ENCODE measurements at places on chromosomes 4 and X.

DNA sequence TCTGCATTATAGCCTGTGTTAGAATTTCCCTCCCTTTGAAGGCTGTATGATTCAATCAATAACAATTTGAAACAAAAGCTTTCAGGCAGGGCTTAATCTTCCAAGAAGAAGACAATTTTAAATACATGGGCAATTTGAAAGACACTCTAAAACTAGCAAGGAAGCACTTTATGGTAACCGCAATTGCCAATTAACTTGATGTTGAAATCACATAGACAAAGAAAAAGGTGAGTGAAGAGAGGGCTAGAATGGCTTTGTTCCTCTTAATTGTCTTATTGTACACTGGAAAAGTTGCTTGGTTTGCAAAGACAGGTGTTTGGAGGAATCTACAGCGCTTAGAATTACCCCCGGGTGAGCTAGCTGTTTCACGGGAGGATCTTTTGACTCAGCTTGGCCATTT is 74.4 kb upstream of the PRKX start:
- no peak for DNase-seq

GRCh38 chr4:7167706-7168105 is 24.6 kb upstream of the SORCS2 start:
- peak; percentile 26 for DNase-seq

- no peak for DNase-seq
Observed at GRCh38 chr4:122604146-122604545, 16.7 kb downstream of the IL21 start.

GRCh38 chr4:85187106-85187505 is 220.6 kb upstream of the WDFY3 start:
- DNase-seq = no peak

DNA sequence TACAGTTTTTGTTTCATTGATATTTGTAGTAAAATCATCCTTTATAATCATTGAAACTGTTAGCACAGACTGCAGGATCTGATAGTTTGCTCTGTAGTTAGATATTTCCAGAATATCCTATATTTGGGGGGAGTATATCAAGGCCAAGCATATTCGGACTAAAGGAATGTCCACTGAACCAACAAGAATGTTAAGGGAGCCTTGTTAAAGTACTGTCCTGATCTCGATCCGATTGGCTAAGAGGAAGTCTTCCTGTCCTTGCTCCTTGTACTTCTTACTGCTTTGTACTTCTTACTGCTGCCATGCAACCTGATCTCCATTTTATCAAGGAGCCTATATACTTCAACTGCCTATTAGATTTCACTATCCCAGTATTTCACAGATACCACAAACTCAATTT is 449.3 kb downstream of the RPA4 start:
- no peak for DNase-seq

GRCh38 chrX:134459683-134460004 is 321 bp upstream of the HPRT1 start:
- no peak for DNase-seq

DNA sequence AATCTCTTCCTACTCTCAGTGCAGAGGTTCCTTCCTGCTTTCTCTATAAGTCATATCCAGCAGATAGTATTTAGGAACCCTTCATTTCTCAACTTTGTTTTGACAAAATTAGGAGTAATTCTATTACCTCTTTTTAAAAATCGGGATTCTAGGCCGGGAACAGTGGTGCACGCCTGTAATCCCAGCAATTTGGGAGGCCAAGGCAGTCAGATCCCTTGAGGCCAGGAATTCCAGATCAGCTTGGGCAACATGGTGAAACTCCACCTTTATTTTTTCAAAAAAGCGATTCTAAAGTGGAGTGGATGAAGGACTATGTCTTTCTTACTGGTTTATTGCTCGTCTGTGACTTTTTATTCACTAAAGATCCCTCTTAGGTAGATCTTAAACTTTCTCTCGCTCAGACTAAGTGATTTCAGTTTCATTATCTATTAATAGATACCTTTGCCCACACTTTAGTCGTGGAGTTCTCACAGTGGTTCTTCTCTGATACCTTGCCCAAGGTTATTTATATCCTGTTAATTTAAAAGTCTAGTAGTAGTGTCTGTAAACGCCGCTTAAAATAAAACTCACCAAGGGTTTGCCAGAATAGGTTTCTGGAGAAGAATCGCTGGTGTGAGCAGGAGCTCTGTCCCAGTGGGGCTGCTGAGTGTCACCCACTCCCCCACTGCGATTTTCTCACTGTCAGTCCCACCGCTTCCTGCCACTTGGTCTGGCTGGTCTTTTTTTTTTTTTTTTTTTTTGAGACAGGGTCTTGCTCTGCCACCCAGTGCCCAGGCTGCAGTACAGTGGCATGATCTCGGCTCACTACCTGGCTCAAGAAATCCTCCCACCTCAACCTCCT is 27.0 kb upstream of the TMEM131L start:
- DNase-seq = no peak

DNA sequence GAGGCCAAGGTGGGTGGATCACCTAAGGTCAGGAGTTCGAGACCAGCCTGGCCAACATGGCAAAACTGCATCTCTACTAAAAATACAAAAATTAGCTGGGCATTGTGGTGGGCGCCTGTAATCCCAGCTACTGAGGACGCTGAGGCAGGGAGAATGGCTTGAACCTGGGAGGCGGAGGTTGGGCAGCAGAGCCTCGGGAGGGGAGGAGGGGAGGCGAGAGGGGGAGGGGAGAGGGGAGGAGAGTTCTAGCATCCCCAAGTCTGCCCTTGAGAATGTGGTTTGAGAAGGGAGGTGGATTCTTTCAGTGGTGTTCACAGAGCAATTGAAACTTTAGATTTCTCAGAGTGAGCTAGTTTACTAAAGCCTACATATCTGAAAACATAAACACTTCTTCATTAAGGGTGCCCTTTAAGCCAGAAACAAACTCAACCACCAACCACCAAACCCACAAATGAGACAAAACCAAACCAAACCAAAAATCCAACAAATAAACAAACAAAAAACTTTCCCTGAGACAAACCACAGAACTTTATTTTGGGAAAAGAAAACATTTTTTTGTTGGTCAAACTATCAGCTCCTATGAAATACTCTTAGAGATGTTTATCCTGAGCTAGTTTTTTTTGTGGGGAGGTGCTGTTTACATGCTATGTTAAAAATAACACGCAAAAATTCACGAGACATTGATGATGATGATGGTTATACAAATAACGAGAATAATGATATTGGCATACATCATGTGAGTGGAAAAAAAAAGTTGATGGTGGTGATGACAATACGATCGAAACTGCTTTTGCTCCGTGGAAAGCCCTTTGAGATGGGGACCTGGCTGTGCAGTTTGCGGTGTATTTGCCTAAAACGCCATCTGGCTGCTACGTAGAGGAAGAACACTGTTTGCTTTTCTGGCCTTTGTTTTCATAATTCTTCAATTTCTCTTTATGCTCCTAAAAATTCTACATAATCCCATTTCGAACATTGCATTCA is 98.2 kb upstream of the PRKX start:
- DNase-seq = no peak

GRCh38 chr4:68359508-68359907 is 9.6 kb upstream of the YTHDC1 start:
- DNase-seq = no peak

DNA sequence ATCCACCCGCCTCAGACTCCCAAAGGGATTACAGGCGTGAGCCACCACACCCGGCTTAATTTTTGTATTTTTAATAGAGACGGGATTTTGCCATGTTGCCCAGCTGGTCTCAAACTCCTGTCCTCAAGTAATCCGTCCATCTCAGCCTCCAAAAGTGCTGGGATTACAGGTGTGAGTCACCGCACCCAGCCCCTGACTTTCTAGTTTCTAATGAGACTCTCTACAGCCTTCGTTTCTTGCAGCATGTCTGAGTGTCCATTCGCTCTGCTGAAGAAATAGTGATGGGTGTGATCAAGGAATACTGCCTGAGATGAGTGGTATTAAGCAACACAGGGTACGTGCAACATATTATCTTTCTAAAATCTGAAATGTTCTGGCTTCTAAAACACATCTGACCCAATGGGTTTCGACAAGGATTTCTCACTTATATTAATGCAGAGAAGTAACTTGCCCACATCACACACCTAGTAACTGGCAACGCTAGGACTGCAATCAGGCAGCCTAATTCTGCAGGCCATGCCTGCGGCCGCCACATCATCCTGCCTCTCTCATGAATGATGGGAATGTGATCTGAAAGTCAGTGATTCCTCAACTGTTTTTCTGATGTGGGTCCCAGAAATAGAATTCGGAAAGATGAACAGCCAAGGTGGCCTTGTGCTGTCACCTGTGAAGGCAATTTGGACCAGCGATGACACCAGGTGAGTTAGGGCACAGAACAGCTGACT is 74.3 kb downstream of the RBM47 start:
- DNase-seq = no peak

- DNase-seq = no peak
Observed at GRCh38 chr4:151198748-151199147, 78.2 kb upstream of the PRSS48 start.

DNA sequence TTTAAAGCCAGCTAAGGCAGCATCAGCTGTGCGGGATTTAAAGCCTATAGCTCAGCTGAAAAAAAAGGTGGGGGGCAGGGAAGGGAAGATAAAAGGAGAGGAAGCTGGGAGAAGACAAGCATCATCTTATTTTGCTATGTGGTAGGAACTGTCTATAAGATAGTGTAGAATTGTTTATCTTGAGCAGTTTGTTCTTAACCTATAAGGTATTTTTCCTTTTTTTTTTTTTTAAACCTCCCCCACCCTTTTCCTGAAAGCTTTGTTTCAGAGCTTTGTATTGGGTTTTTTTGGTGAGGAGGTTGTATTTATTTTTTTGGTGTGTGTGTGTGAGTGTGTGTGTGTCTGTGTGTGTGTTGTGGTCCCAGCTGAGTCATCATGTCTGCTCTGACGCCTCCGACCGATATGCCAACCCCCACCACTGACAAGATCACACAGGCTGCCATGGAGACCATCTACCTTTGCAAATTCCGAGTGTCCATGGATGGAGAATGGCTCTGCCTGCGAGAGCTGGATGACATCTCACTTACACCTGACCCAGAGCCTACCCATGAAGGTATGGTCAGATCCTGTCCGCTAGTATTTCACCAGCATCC is 531 bp downstream of the RUFY3 start:
- no peak for DNase-seq

DNA sequence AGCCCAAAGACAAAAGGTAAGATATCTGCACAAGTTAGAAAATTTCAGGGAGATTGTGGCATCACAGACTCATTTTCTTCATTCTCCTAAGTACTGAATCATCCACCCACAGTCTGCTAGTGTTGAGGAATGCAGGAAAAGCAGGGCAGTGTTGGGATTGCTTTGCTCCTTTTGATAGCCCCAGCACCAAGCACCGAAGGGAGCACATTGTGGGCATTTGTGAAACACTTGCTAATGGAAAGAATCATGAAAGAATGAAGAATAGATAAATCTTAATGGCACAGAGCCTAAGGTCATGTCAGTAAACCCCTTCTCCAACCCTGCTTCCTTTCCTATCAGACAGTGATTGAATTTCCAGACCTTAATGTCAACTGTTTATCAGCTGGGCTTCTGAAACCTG is 103.1 kb upstream of the GPRIN3 start:
- no peak for DNase-seq

GRCh38 chrX:72023071-72023470 is 108.6 kb downstream of the RTL5 start:
- no peak for DNase-seq

- DNase-seq = no peak
Observed at GRCh38 chrX:39427492-39427891, 626.2 kb downstream of the MID1IP1 start.

- peak; percentile 74 for DNase-seq
Observed at GRCh38 chrX:103175944-103176753, 38.8 kb upstream of the BEX4 start.

- DNase-seq = no peak
Observed at GRCh38 chr4:77220828-77221613, 64.0 kb downstream of the CCNG2 start.

GRCh38 chrX:38311743-38312142 is 15.6 kb downstream of the RPGR start:
- DNase-seq = no peak

DNA sequence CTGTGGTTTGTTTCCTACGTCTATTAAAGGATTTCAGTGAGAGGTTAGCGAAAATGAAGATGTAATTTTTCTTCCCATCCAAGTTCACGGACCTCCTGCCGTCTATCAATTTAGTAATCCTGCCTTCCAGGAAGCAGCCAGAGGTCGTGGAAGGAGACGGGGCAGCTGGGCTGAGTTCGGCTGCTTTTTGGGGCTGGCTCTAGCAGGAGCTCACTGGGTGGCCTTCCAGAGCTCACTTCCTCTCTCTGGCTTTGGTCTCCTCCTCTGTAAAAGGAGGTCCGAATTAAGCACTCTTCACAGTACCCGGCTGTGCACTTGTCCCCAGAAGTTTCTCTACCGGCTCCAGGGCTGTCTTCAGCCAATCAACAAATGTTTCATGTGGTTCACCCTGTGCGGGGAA is 295.4 kb downstream of the BCOR start:
- no peak for DNase-seq

GRCh38 chr4:138852681-138853080 is 162.9 kb upstream of the NOCT start:
- DNase-seq = no peak

DNA sequence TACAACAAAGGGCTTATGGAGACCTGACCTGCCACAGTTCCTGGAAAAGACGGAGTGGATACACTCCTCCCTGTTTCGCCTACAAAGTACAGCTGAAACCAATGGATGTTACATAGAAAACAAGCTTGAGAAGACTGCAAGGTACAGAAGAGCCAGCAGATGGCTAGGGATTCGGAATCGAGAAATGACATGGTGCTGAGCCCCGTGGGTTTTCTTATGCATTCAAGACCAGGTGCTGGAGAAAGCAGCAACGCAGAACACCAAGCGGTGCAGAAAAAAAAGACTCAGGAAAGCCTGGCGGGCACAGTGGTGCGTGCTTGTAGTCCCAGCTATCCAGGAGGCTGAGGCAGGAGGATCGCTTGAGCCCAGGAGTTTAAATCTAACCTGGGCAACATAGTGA is 13.8 kb downstream of the TIMM17B start:
- no peak for DNase-seq

DNA sequence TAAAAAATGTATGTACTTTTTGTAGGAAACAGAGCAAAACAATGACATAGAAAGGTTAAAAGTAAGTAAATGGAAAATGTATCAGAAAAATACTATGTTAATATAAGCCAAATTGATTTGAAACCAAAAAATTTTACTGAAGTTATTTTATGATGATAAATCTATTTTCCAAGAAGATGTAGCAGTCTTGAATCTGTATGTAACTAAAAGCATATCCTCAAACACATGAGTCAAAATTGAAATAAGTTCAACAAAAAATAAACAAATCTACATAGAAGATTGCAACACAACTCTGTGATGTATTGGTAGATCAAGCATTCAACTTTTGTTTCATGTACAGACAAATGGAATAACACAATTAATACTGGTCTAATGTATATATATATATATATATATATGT is 450.0 kb downstream of the SPRY1 start:
- no peak for DNase-seq

GRCh38 chrX:115324194-115324593 is 34.7 kb downstream of the LUZP4 start:
- DNase-seq = no peak

- no peak for DNase-seq
Observed at GRCh38 chr4:75781305-75781704, 56.9 kb downstream of the USO1 start.

DNA sequence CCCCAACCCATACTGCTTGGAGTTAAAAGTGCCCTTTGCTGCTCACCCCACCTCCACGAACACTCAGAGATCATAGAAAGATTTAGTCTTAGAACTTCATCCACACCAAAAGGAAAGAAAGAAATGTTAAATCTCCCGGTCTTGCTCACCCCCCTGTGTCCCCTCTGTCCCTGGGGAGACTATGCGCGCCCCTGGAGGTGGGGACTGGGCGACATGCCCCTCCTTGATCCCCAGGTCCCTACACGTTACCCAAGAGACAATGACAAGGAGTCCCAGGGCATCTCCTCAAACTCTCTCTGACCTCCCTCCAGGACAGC is 620 bp downstream of the ITM2A start:
- DNase-seq = no peak

All from ecto neural progenitor cell (in vitro differentiated cells).